NCI-H446 (cell line): ENCODE measurements at places on chromosomes 12 and 14.

DNA sequence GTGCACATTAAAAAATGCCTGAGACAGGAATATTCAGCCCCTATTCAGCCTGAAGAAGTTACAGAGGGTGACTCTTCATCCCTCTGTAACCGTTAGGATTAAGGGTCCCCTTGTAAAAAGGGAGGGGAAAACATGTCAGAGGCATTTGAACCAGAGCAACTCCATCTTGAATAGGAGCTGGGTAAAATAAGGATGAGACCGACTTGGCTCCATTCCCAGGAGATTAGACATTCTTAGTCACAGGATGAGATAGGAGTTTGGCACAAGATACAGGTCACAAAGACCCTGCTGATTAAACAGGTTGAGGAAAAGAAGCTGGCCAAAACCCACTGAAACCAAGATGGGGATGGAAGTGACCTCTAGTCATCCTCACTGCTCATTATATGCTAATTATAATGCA lies 19.9 kb upstream of the MDM1 start:
- DNase-seq = no peak

- DNase-seq = no peak
Measured at GRCh38 chr14:55160989-55161388, 30.4 kb downstream of the DLGAP5 start.

DNA sequence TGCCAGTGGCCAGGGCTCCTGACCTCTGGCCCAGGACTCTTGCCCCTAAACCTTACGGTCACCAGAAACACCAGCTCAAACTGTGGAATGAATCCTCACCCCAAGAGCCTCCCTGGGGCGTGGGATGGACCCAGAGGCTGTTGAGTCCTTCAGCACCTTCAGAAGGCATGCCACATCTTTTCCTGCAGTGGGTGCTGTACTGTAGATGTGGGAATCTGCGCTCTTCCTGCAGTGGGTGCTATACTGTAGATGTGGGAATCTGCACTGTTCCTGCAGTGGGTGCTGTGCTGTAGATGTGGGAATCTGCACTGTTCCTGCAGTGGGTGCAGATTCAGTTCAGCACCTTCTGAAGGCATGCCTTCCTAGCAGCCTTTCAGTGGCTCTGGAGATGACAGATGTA lies 1.2 kb downstream of the KRT82 start:
- DNase-seq = no peak

DNA sequence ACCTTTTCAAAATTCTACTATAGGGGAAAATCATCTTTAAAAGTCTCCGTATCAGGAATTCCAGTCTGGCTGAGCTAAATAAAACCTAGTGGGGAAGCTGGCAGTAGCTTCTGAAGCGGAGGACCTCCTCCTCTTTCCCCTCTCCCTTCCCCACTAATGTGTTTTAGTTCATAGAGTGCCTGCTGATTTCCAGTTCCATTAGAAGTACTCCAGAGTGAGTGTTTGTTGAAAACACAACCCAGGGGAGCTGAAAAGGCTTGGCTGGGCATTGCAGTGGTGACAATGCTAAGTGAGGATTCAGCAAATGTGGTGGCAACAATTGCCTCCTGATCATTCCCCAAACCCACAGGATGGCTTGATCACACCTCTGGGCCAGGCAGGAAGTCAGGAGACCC lies 144.2 kb upstream of the FRMD6 start:
- DNase-seq = peak; percentile 82

GRCh38 chr12:57434517-57435223 lies at the start of gene INHBC:
Gene INHBC, plus strand, starts transcription at chr12:57434784. Its CDS starts 103 bp downstream, at chr12:57434887.
- DNase-seq = no peak

- no peak for DNase-seq
Measured at GRCh38 chr14:96799489-96800054, 2.4 kb downstream of the VRK1 start.

GRCh38 chr12:92133795-92134637 lies 11.6 kb downstream of the BTG1 start:
- DNase-seq = no peak

GRCh38 chr14:34078117-34078743 lies 127.4 kb upstream of the EGLN3 start:
- DNase-seq = no peak

- DNase-seq = no peak
Measured at GRCh38 chr12:83823386-83824045, 1089.1 kb downstream of the SLC6A15 start.

- no peak for DNase-seq
Measured at GRCh38 chr12:34356233-34356987, 334.1 kb downstream of the ALG10 start.

- DNase-seq = no peak
Measured at GRCh38 chr12:3827301-3828000, 45.7 kb downstream of the PARP11 start.

DNA sequence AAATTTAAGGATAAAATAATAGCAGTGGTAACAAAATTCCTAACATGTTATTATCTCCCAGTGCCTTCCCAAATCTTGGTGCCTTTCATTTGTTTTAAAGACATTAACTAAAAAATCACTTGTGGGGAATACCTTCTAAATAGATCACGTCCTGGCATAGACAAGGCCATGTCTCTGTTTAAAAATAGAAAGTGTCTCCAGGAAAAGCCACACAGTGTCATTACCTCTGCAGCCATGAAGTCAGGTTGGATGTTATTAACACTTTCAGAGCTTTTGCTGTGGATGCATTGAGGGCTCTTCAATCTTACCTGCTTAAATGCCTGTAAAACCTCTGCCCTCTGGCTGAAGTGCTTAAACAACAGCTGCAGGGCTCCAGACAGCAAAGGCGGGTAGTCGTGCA lies 211.1 kb downstream of the ITPR2 start:
- no peak for DNase-seq

DNA sequence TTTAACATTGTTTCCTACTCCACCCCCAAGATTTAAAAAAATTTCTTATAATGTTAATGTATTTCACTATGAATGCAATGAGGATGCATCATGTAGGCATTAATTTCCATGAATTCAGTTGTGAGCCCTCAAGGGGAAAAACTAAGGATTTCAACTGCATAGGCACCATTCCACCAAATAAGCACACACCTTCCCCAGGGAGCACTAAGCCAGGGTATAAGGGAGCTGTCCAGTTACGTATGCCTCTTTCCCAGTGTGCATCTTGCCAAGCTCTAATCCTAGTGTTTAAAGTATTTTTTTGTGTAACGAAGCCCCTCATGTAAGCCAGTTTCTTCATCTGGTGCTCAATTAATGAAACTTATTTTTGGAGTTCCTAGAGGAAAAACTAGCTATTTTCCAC lies 6.6 kb downstream of the FERMT2 start:
- DNase-seq = no peak

DNA sequence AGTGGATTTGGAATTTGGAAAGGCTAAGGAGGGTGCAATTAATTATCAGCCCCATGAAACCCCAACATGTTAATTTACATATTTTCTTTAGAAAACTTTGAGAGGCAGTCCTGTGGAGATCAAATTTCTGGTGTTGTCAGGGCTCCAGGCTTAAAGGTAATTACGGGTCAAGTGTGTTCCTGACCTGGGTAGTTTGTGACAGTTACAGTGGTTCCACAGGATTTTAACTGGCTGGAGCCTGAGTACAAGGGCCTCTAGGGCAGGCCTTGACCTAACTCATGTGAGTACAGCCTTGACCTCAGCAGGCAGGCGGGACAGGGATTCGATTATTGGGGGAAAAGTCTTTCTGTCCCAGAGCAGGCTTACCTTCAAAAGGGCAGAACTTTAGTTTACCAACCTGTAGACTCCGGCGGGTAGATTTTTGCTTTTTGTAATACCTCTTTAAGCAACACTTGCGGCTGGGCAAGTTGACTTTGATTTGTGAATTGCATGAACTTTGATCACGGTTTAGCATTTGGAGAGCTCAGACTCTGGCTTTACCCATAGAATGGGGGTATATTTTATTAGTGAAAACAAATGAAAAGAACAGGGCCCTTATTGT lies 8.4 kb upstream of the PPTC7 start:
- DNase-seq = no peak

- no peak for DNase-seq
Measured at GRCh38 chr12:77357655-77358054, 292.3 kb upstream of the E2F7 start.

GRCh38 chr14:50085570-50086320 lies 30.6 kb downstream of the VCPKMT start:
- DNase-seq = no peak

DNA sequence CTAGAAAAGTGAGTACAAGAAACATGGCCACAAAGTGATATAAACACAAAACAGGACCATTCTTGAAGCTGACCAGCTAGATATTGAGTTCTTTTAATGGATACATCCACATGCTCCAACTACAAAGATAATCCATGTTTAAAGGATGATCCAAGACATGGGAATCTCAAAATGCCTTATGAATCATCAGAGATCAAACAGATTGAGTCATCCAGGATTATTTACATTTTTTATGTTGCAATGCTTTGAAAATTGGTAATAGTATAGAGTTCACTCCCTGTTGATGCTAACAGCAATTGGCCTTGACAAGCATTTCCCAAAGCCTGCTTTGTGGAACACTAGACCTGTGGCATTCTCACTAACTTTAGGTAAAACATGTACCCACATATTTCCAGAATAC lies 293.0 kb upstream of the TBX3 start:
- no peak for DNase-seq

- no peak for DNase-seq
Measured at GRCh38 chr14:35985474-35986218, 159.5 kb downstream of the BRMS1L start.

GRCh38 chr12:104951759-104952509 lies 6.2 kb downstream of the SLC41A2 start:
- no peak for DNase-seq

DNA sequence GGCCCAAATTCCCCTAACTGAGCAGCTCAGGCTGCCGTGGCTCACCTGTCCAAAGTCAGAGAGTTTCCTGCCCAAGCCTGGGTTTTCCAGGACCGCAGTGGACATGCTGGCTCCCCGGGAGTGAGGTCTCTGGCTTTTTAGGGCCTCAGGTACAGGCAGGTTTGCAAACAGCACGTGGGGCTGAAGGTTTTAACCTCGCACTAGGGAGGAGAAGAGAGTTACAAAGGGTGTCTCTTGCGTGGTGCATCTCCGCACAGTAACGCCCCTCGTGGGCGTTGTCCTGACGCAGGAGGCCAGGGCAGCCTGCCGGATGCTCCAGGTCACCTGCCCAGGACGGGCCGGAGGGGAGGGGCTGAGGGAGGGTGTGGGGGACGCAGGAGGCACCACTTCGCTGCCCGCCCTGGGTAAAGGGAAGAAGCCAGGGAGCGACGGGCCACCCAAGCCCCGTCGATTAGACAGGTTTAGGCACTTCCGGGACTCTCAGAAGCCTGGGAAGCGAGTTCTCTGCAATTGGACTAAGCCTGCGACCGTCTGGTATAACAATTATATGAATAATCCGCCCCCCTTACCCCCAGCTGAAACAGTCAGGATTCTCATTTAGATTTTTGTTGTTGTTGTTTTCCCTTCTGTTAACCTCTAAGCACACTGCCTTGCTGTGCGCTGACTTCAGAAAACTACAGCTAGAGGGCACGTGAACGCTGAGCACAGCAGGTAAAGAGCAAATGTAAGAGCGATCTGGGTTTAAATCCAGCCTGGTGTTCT lies at the start of gene PAH:
TSS of gene PAH (minus strand) at position 219 of the 762 bp plus-strand sequence. CDS start at position 105, 114 bp downstream.
- no peak for DNase-seq

DNA sequence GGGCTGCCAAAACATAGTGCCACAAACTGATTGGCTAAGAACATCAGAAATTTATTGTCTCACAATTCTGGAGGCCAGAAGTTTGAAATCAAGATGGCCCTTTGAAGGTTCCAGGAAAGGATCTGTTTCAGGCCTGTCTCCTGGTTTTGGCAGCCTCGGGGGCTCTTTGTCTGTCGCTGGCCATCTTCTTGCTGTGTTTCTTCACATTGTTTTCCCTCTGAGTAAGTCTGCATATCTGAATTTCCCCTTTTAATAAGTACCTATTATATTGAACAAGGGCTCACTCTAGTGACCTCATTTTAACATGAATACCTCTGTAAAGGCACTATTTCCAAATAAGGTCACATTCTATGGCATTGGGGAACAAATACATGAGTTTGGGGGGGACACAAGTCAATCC lies 467.1 kb upstream of the MGAT4C start:
- no peak for DNase-seq

DNA sequence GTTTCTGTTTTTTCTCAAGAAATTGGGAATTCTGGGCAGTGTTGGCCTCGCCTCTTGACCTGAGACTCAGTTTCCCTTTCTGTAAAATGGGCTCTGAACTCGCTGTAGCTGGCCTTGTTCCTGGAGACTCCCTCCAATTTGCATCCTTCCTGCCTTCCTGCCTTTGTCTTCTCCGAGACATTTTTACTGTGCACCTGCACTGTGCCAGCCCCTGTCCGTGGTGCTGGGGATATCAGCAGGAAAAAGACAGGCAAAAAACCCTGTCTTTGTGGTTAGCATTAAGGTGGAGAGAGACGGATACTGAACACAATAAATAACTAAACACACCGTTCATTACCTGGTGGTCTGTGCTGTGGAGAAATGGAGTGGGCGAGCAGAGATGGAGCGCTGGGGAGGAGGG lies 129.8 kb downstream of the AACS start:
- DNase-seq = no peak

GRCh38 chr14:87306409-87307168 lies 686.4 kb downstream of the GALC start:
- DNase-seq = no peak

- DNase-seq = no peak
Measured at GRCh38 chr12:41856228-41856627, 288.4 kb downstream of the GXYLT1 start.

GRCh38 chr12:47328831-47329545 lies 249.2 kb upstream of the AMIGO2 start:
- no peak for DNase-seq

DNA sequence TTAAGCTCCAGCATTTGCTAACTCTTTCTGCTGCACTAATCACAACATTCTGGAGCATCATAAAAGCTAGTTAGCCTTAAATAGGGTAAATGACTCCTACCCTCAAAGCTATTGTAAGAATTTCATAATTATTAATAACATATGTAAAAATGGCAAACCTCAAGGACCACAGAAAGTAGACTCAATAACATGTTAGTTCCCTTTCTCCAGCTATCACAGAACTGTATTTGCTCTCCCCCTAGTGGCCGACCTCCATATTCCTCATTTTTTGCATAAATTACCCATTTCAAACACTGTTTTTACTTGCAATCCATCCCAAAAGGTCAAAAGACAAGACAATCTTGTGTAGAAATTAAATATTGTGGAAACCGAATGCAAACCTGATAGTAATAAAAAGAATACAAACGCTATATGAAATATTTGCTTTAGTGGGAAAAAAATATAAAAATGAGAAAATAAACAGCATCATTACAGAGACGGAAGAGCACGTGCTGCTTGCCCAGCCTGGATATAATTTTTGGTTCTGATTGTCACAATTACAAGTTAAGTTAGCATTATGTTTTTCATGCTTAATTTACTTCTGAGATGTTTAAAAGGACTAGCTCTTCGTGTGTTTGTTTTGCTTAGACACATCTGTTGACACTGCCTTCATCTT lies 97.9 kb downstream of the RERGL start:
- peak; percentile 60 for DNase-seq

DNA sequence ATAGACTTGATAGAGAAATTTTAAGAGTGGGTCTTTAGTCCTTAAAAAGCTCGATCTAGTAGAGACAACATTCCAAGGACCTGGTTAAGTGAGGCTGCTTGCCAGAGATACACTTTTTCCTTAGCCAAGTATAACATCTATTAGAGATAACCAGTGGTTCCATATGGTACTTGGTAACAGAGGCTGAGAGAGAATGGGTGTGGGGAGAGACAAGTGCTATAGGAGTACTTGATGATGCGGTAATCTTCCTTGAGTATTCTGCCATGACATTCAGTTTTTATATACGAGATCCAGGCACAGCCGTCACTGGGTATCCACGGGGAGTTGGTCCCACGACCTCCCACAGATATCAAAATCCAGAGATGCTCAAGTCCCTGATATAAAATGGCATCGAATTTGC lies 77.4 kb upstream of the REP15 start:
- no peak for DNase-seq
